ENCODE measurements at places on chromosomes 7 and 10. TPM values are rescaled to one million over a fixed set of nuclear protein-coding genes. Genes with fewer than 3 reads are reported as not detected.

The TWIST1 gene
- total RNA-seq = 0.31 TPM

The GSAP gene
- total RNA-seq = 0.94 TPM

The FFAR4 gene
- total RNA-seq = not detected

The GIMAP7 gene
- not detected for total RNA-seq

DNA sequence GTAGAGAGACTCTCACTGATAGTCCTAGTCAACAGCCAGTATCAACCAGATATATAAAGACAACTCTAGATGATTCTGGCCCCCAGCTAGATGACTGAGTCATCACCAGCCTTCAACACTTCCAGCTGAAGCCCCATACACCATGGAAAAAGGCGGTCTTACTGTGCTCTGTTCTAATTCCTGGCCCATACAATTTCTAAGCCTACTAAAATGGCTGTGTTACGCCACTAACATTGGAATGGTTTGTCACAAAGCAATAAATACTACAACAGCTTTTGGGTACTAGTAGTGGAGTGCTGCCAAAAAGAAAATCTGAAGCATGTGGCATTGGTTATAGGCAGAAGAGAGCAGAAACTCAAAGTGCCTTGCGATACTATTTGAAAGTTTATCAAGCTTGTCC, 13.0 kb upstream of the TES start:
- no peaks in the 10 kb centered on the region for H3K4me1 ChIP-seq
- no peak for DNase-seq
- no peak overlapping the region for H3K27ac ChIP-seq
- H3K27me3 ChIP-seq = no peaks in the 10 kb centered on the region
- no peak overlapping the region for H3K4me3 ChIP-seq

DNA sequence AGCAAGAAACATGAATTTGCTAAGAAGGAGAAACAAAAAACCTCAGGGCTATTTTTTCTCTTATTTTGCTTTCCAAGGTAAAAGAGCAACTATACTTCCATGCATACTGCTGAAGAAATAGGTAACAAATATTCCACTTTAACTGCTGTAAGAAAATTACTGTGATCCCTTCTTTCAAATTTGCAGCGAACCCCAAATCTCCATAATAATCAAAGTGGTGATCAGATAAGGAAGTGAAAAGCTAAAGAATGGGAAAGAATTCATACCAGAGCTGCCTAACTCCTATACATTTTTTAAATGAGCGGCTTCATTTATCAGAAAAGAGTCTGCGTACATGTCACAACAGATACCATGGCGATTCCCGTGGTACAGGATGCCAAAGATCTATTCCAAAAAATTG, 7.2 kb downstream of the SGCE start:
- H3K36me3 ChIP-seq = no peaks in the 10 kb centered on the region
- no peaks in the 10 kb centered on the region for H3K27me3 ChIP-seq
- H3K4me1 ChIP-seq = no peaks in the 10 kb centered on the region
- no peak for DNase-seq

DNA sequence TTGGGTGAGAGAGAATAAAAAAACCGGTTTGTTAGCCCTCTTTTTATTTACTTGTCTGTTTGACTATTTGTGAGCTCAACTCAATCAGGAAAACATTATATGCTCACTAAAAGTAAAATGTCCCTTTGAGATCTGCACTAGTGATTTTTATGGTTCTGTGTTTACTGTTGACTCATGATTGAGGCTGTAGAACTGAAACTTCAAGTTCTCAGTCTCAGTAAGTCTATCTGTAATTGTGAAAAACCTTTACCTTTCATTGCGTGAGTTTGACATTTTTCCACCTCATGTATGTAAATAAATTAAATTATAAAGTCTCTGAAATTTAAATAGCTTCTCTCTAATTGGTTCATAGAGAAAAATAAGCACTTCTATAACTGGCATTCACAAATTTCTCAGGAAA, 17.0 kb upstream of the CASD1 start:
- DNase-seq = no peak
- H3K27me3 ChIP-seq = no peaks in the 10 kb centered on the region
- H3K4me3 ChIP-seq = no peak overlapping the region

DNA sequence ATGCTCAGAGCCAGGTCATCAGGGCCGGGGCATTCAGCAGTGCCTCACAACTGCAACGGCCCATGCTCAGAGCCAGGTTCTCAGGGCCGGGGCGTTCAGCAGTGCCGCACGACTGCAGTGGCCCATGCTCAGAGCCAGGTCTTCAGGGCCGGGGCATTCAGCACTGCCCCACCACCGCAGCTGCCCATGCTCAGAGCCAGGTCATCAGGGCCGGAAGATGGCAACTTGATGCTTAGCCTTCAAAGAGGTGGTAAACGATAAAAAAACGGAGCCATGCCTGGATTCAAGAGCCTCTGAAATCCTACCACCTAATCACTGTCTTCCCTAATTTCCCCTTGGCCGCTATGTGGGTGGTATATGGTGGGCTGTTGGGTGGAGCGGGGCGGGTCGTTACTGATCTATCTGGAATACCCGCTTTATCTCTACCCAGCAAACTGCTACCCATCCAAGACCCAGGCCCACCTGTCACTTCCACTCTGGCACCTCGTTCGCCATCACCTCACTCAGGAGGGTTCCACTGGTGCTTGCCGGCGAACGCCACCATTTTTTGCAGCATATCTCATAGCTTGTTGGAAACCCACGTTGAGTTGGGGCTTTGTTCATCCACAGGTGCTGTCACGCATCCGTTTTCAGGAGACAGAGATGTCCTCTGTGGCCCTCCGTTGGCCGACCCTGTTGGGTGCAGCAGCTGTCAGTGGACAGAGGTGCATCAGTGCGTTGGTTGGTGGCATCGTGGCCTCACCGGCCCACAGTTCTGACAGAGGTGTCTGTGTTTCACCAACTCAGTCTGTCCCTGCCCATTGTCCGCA, 221.1 kb downstream of the EBF3 start:
- H3K4me3 ChIP-seq = no peak overlapping the region
- no peaks in the 10 kb centered on the region for H3K4me1 ChIP-seq
- H3K36me3 ChIP-seq = no peaks in the 10 kb centered on the region
- DNase-seq = no peak
- H3K27ac ChIP-seq = no peak overlapping the region
- H3K27me3 ChIP-seq = no peaks in the 10 kb centered on the region

GRCh38 chr10:77537071-77537470, 100.5 kb downstream of the KCNMA1 start:
- 0 out of 2 replicates have a peak, but pooled peaks cover 3% of the 10 kb centered on the region for H3K4me1 ChIP-seq
- H3K4me3 ChIP-seq = no peak overlapping the region
- no peaks in the 10 kb centered on the region for H3K36me3 ChIP-seq
- H3K27ac ChIP-seq = no peak overlapping the region
- no peaks in the 10 kb centered on the region for H3K27me3 ChIP-seq

GRCh38 chr10:99913831-99914235, 95.9 kb downstream of the DNMBP start:
- peak; percentile 96 for DNase-seq
- H3K36me3 ChIP-seq = no peaks in the 10 kb centered on the region
- H3K27ac ChIP-seq = peak overlapping the region; percentile 91
- no peaks in the 10 kb centered on the region for H3K27me3 ChIP-seq

GRCh38 chr7:149460493-149461277, at the start of gene ZNF777:
Gene ZNF777 (minus strand): TSS chr7:149461062. CDS start chr7:149456022, 5,040 bp downstream.
- H3K27me3 ChIP-seq = peaks cover 4% of the 10 kb centered on the region
- H3K27ac ChIP-seq = no peak within 1 kb of the TSS
- peak; percentile 33 for DNase-seq
- no peaks in the 10 kb centered on the region for H3K36me3 ChIP-seq
- no peaks in the 10 kb centered on the region for H3K4me1 ChIP-seq
- H3K4me3 ChIP-seq = peak within 1 kb of the TSS; percentile 67

DNA sequence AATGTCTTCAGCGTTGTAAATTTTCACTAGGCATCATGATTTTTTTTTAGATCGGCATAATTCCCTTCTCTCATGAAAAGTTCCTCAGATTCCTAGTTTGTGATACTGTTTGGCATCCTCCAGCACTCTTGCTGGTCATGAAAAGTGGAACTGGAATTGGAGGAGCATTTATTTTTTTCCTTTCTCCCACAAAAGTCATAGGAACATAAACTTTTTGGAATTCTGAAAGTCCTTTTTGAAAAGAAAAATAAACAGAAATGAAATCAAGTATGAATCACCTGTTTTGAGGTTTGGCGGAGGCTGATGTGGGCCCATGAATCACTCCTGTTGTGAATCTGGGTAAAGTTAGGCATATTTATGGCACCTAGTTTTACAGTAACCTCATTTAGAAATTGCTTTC, 17.7 kb downstream of the CACNB2 start:
- H3K27ac ChIP-seq = no peak overlapping the region
- no peaks in the 10 kb centered on the region for H3K36me3 ChIP-seq
- H3K27me3 ChIP-seq = no peaks in the 10 kb centered on the region
- DNase-seq = no peak
- no peaks in the 10 kb centered on the region for H3K4me1 ChIP-seq
- H3K4me3 ChIP-seq = no peak overlapping the region

- H3K4me1 ChIP-seq = peaks cover 5% of the 10 kb centered on the region
- no peak overlapping the region for H3K27ac ChIP-seq
- no peak for DNase-seq
- H3K36me3 ChIP-seq = no peaks in the 10 kb centered on the region
- no peaks in the 10 kb centered on the region for H3K27me3 ChIP-seq
These were observed 473.6 kb upstream of the C7orf33 start for GRCh38 chr7:148116829-148117403.

DNA sequence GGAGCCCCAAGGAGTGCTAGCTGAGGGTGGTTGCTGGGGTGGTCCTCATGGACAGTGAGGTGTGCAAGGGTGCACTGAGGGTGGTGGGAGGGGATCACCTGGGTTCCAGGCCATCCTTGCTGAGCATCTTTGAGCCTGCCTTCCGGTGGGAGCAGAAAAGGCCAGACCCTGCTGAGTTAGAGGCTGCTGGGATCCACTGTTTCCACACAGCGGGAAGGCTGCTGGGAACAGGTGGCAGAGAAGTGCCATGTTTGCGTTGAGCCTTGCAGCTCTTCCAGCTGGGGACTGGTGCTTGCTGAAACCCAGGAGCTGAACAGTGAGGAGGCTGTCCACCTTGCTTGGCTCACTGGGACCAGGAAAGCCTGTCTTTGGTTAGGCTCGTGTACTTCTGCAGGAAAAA, 34.9 kb downstream of the PRF1 start:
- H3K27me3 ChIP-seq = no peaks in the 10 kb centered on the region
- no peak for DNase-seq
- no peak overlapping the region for H3K4me3 ChIP-seq
- H3K27ac ChIP-seq = no peak overlapping the region

DNA sequence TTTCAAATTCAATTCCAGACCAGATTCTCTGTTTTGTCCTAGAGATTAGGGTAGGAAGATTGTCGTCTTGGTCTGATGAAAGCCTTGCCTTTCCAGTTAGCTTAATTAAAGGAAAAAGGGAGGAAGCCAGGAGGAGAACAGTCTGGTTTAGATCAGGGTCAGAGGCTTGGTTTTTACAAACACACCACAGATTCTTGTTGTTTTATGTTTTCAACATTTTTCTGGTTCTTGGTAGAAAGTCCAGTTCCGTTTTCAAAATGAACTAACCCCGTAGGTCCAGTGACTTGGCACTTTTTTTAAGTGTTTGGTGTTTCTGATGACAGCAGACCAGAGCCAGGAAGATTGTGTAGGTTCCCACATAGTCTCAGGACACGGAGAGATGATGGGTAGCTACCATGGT, 167.1 kb upstream of the INHBA start:
- no peaks in the 10 kb centered on the region for H3K27me3 ChIP-seq
- H3K27ac ChIP-seq = no peak overlapping the region
- no peaks in the 10 kb centered on the region for H3K4me1 ChIP-seq
- H3K4me3 ChIP-seq = no peak overlapping the region

GRCh38 chr7:35725280-35725680, 30.3 kb upstream of the HERPUD2 start:
- no peak overlapping the region for H3K27ac ChIP-seq
- H3K36me3 ChIP-seq = no peaks in the 10 kb centered on the region
- no peaks in the 10 kb centered on the region for H3K27me3 ChIP-seq
- H3K4me3 ChIP-seq = no peak overlapping the region
- no peak for DNase-seq

- H3K4me1 ChIP-seq = peaks cover 3% of the 10 kb centered on the region
- no peak overlapping the region for H3K4me3 ChIP-seq
- no peak overlapping the region for H3K27ac ChIP-seq
- no peak for DNase-seq
- no peaks in the 10 kb centered on the region for H3K27me3 ChIP-seq
These were observed 25.7 kb upstream of the GRB10 start for GRCh38 chr7:50808282-50808888.

Measured in H1 (cell line).